Activated CD4-positive, alpha-beta T cell treated with anti-CD3 and anti-CD28 coated beads, Interleukin-2, amount 50 U/mL, for 24 hours (primary cell): ENCODE measurements at places on chromosomes 16 and 17.

GRCh38 chr16:2270070-2270462 is 2.1 kb upstream of the RNPS1 start:
- DNase-seq, result no peak

DNA sequence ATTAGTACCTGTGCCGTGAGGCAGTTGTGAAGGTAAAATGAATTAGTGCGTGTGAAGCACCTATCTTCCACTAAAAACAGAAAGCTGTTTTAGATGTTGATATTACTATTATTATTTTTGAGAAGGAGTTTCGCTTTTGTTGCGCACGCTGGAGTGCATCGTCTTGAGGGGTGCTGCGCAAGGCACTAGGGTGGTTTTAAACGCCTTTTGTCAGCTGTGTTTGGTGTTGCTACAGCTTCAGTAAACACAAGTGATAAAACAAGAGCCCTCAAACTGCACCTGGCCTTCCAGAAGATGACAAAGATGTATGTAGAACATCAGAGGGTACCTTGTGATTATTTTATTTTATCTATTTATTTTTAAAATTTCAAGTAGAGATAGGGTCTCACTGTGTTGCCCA is 38.2 kb downstream of the PLCG2 start:
- no peak for DNase-seq

GRCh38 chr16:2996298-2996697 is 16.1 kb upstream of the PKMYT1 start:
- no peak for DNase-seq

DNA sequence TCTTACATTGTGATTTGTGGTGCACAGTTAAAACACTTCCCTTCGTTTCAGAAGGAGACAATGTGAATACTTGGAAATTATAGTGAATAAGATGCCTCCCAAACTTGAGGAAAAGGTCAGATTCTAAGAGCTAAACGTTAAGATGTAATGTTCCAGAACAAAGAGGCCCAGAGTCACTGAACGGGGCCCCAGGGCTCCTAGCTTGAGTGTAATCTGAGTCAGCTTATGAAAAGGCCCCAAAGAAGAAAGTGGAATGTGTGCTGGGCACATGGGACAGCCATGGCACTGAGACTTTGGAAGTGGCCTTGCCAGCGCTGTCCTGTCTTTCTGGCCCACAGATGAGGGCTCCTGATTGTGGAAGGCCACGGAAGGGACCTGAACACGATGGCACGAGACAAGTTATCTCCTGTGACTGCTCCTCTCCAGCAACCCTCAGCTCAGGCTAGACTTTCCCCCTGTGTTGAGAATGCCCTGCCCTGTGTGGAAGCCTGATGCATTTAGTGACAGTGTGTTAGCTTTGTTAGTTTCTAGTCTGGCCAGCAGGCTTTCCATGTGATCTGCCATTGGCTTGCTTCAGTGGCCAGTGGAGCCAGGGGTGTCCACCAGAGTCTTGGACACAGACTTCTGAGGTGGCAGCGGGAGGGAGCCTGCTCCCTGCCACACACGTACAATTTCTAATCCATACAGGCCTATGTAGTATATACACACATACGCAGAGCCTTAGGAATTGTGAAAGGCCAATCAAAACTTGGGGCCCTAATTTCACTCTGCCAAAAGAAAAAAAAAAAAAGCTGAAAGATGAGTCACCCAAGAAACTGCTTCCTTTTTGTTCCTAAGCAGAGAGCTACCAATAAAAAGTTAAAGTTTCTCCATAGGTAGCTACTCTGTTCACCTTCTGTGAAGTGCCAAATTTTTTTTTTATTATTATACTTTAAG is 13.1 kb downstream of the SPATA33 start:
- no peak for DNase-seq

GRCh38 chr17:75589919-75590303 is 2.3 kb downstream of the MYO15B start:
- no peak for DNase-seq

DNA sequence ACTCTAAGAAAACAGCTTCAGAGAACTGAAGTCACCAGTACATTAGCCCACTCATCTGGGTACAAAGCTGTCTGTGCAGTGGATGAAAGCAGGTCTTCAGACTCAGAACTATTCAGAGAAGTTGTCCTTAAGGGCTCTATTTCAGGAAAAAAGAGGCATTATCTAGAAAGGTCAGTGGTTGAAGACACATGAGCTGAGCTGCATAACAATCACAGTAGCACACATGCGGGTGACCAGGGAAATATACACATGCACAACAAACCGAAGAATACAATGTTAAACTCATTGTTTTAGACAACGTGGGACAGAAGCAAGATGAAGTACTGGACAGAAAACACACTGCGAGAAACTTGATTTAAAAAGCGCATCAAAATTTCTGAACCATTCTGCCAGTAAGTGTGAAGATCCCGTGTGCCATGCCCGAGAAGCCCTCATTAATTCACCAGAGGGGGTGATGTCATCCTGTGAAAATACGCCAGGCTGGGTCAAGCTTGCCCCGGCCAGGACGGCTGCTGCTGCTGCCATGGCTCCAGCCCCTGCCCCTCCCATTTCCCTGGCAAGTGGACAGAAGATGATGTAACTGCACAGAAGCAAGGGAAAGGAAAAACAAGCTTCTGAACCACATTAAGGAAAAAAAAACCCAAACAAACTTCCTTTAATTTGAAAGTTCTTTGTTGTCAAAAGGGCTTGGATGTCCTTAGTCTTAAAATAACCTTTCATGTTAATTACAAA is 10.1 kb downstream of the DYNC1LI2 start:
- no peak for DNase-seq

DNA sequence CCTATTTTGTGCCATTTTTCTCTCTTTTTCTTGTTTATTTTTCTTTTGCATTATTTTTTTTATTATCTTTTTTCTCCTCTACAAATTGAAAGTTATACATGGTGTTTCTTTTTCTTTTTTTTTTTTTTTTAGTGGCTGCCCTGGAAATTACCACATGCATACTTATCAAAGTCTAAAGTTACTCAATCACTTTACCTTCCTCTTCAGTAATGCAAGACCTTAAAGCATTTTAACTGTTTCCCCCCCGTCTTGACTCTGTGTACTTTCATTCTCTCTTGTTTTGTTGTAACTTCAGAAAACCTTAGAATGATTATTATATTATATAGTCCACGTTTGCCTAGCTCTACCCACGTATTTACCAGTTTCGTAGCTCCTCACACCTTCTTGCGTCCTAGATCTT is 33.3 kb upstream of the SMPD3 start:
- DNase-seq, result no peak

DNA sequence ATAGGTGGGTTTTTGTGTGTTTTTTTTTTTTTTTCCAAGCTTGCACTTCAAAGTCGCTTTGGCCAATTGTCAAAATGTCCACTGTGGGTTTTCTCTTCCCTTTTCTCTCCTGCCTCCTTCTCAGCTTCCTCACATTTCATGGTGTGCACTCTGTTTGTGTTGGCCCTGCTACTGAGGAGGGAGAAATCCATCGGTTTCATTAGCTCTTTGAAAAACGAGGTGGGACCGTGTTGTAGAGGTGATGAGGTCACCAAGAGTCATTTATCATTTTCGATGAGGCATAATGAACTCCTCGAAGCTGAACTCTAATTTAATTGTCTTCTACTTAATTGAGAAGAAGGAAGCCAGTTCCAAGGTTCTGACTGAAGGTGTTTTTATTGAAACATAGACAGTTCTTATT is 174.4 kb upstream of the TOX3 start:
- DNase-seq, result no peak

DNA sequence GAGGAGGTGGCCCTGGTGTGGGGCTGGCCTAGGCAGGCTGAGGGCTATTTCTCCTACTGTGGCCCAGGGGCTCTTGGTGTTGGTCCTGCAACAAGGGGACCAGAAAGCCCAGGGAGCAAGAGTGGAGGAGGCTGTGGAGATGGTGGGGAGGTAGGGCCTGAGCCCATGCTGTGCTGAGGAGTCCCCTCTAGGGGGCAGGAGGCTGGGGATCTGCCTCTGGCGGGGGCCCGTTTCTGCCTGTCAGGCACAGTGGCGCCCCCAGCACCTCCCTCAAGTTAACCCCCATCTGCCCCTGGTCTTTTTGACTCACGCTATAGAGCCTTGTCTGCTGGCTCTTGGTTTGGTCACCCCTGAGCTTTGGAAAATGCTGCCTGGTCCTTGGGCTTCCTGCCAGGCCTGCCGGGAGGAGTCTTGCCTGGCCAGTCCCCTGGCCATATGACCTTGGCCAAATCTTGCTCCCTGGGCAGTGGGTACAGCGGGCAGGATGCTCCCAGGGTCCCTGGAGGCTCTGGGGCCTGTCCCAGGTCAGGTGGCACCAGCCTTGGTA is 5.9 kb downstream of the BAIAP2 start:
- no peak for DNase-seq

- DNase-seq, result no peak
Measured at GRCh38 chr16:25729188-25729915, 37.6 kb downstream of the HS3ST4 start.
